Panc1 (cell line): ENCODE measurements at places on chromosomes 1 and 21.

DNA sequence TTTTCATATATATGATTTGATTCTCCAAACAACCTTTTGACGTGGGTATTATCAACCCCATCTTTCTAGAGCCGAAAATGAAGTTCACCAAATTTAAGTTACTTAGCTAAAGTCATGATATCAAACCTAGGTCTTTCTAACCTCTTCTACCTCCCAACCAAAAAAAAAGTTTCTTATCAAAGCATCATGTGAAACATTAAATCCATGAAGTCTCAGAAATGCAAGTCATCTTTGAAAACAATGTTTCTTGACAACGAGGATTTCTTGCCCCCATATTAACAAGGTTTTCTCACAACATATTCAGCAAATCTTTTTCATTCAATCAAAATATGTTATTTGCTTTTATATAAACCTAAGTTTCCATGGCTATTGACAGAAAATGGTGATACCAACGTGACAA lies 306.3 kb downstream of the SMYD3 start:
- no peak overlapping the region for H3K27ac ChIP-seq
- H3K36me3 ChIP-seq: no peaks in the 10 kb centered on the region
- no peak overlapping the region for H3K4me3 ChIP-seq
- H3K4me1 ChIP-seq: no peaks in the 10 kb centered on the region

DNA sequence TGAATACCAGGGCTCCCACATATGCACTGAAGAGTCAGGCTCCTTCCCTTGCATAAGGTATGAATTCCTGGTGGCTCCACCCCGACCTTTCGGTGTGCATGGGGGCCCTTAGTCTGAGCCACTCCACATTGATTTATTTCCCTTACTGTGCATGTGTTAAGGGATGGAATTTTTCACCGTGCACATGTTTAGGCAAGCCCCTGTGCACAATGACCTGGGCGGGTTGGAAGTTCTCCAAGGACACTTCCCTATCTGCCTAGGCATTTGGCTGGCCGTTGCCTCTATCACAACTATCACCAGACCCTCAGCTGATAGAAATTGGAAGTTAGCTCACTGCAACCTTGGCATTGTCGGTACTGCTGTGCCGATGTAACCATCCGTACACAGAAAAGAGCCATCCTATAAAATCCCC lies 9.7 kb downstream of the S100A6 start:
- H3K4me1 ChIP-seq: peaks cover 5% of the 10 kb centered on the region; the same call in 1 of the 2 replicates
- H3K4me3 ChIP-seq: no peak overlapping the region
- no peaks in the 10 kb centered on the region for H3K36me3 ChIP-seq
- peak overlapping the region; percentile 9 for H3K27ac ChIP-seq

DNA sequence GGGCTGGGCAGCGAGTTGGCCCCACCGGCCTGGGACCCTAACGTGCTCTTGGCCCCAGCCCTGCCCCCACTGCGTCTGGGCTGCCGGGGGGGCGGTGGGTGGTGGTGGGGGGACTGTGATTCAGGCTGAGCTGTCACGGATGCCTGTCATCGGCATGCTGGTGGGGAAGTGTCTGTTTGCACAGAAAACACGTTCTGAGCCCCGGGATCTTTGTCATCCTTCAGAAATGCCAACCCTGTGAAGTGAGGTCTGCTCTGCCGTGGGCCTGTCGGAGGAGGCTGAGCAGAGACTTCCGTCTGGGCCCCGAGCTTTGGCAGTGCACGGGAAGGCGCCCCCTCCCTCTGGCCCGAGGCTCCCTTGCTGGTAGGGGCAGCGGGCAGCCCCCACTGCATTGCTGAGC lies 24.3 kb upstream of the PLCH2 start:
- no peaks in the 10 kb centered on the region for H3K36me3 ChIP-seq
- no peaks in the 10 kb centered on the region for H3K27me3 ChIP-seq
- H3K27ac ChIP-seq: peak overlapping the region; percentile 96
- peak; percentile 83 for DNase-seq
- peaks cover 90% of the 10 kb centered on the region for H3K4me1 ChIP-seq

- no peak for DNase-seq
- H3K36me3 ChIP-seq: no peaks in the 10 kb centered on the region
- H3K4me3 ChIP-seq: no peak overlapping the region
- H3K27me3 ChIP-seq: peaks cover under 1% of the 10 kb centered on the region
- H3K27ac ChIP-seq: no peak overlapping the region
- no peaks in the 10 kb centered on the region for H3K4me1 ChIP-seq
These were observed 142.0 kb downstream of the AJAP1 start for GRCh38 chr1:4796161-4797015.

GRCh38 chr1:95221306-95221705 lies 12.7 kb upstream of the RWDD3 start:
- H3K27ac ChIP-seq: no peak overlapping the region
- no peaks in the 10 kb centered on the region for H3K36me3 ChIP-seq
- H3K4me1 ChIP-seq: no peaks in the 10 kb centered on the region
- DNase-seq: no peak

DNA sequence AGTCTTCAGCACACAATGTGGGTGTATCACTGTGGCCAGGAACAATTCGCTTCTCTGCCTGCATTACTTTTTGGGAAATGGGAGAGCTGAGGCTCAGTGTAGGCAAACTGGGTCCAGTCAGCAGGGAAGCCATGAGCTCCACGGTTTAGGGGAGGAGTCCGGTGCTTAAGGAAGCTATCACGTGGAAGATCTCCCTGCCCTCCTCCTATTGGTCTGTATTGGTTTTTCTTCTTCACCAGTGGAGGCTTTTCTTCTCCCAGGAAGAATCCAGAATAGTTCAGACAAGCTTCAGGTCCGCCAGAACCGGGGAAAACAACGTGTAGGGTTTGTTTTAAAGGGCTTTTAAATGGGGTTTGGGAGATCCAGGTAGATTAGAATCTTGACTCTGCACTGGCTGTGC lies 156.2 kb upstream of the CAMK1G start:
- no peaks in the 10 kb centered on the region for H3K36me3 ChIP-seq
- DNase-seq: no peak
- H3K27me3 ChIP-seq: no peaks in the 10 kb centered on the region
- no peaks in the 10 kb centered on the region for H3K4me1 ChIP-seq

- no peak for DNase-seq
- H3K4me1 ChIP-seq: no peaks in the 10 kb centered on the region; the same call in 1 of the 2 replicates
- no peaks in the 10 kb centered on the region for H3K36me3 ChIP-seq
- H3K4me3 ChIP-seq: no peak overlapping the region
- H3K27me3 ChIP-seq: no peaks in the 10 kb centered on the region; the same call in 1 of the 2 replicates
These were observed 31.8 kb downstream of the IGSF21 start for GRCh38 chr1:18139198-18139981.

GRCh38 chr1:202311875-202312635 lies 29.7 kb downstream of the UBE2T start:
- H3K4me3 ChIP-seq: no peak overlapping the region
- no peaks in the 10 kb centered on the region; the same call in 1 of the 2 replicates for H3K4me1 ChIP-seq
- H3K27ac ChIP-seq: no peak overlapping the region

GRCh38 chr1:55585402-55585792 lies 370.2 kb upstream of the USP24 start:
- H3K4me1 ChIP-seq: no peaks in the 10 kb centered on the region
- H3K27me3 ChIP-seq: no peaks in the 10 kb centered on the region

- H3K4me1 ChIP-seq: no peaks in the 10 kb centered on the region
- H3K27me3 ChIP-seq: no peaks in the 10 kb centered on the region; the same call in none of the 2 replicates
- H3K4me3 ChIP-seq: no peak overlapping the region
These were observed 11.9 kb upstream of the RXRG start for GRCh38 chr1:165456861-165457260.

DNA sequence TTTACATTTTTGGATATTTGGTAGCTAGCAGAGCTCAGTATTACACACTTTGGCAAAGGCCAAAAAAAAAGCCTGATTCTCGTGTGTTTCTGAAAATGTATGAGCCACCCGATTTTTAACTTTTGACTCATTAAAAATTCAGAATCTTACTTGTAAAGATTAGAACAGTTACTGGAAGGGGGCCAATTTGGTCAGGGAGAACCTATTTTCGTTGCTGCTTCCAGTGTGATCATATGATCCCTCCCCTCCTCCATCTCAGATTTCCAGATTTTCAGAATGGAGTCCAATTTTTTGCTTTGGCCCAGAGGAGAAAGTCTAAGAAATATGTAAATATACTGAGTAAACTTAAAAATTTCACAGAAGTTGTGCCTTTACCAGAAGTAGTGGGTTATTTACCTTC lies 3.2 kb upstream of the OR2AK2 start:
- no peak overlapping the region for H3K4me3 ChIP-seq
- DNase-seq: no peak
- no peaks in the 10 kb centered on the region for H3K4me1 ChIP-seq
- H3K27ac ChIP-seq: no peak overlapping the region

DNA sequence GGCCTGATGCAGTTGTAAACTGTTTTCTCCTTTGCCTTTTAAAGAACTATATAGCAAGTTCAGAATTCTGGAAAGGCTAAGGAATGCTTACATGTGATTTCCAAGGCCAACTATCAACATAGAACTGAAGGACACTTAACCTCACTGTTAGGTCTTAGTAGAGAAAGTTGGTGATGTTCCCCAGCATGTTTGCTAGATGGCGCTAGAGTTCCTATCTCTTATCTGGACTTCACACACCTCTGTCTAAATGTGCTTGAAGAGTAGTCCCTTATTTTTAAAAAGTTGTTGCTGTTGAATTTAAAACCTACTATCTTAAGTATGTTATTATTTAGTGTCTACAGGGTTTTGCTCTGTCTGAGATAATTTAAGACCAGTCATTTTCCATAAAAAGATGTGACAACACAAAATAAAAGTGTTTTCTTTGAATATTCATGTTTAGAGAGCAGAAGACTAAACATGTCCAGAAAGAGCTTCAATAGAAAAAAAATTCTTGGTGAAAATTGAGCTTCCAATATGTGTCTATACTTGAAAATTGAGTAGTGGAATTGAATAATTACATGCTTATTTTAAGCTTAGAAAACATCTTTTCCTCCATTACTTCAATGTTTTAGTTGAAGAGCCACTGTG lies 237.3 kb downstream of the S1PR1 start:
- H3K4me3 ChIP-seq: no peak overlapping the region
- DNase-seq: no peak

DNA sequence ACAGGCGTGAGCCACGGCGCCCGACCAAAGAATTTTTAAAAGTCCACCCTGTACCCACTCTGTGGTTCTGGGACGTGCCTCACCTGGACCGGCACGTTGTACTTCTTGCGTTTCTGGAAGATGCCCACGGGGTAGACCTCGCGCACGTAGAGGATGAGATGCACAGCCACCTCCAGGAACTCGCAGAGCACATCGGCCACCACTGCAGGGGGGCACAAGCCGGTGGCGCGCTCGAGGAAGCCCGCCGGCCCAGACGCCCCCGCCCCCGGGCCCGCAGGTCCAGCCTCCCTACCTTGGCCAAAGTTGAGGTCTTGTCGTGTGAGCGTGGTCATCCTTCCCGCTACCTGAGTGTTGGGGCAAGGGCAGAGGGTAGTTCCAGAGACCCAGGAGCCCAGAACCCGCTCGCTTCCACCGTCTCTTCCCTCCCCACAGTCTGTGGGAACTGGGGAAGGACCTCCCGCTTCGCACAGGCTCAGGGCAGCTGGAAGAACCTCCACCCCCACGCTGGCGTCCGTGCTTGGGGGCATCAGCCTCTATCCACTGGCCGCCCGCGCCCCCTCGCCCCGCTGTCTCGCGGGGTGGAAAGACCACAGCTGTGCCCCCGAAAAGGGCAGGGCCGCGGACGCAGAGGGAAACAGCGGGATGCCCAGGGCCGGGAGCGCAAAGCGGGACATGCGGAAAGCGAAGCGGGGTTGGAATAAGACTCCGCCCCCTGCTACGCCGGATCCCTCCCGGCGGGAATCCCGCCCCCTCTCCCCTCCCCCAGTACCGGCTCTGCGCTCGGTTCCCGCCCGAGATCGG lies 478 bp downstream of the MAD2L2 start:
- H3K4me3 ChIP-seq: peak overlapping the region; percentile 87
- DNase-seq: no peak
- peaks cover 7% of the 10 kb centered on the region for H3K4me1 ChIP-seq
- peak overlapping the region; percentile 81 for H3K27ac ChIP-seq

- H3K27ac ChIP-seq: peak overlapping the region; percentile 63
- no peaks in the 10 kb centered on the region for H3K27me3 ChIP-seq
These were observed 497 bp downstream of the FBXO44 start for GRCh38 chr1:11654939-11655808.

DNA sequence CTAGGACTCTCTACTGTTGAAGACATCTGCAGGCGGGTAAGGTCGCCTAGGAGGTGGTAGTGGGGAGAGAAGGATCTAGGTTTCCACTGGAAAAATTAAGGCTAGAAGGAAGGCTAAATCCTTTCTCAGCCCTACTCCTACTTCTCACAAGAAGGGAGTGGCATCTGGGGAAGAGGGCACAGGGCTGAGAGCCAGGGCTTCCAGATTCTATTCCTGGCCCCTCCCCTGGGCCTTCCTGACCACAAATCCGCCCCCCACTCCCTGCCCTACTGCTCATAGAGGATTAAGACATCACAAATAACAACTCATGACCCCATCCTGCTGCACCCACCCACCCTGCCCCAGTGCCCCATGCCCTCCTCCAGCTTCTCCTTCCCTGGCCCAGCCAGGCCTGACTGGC lies 2.5 kb downstream of the PHLDA3 start:
- peaks cover 7% of the 10 kb centered on the region for H3K4me1 ChIP-seq
- no peak for DNase-seq
- H3K27ac ChIP-seq: no peak overlapping the region
- H3K36me3 ChIP-seq: no peaks in the 10 kb centered on the region

- no peak for DNase-seq
- peaks cover 2% of the 10 kb centered on the region; the same call in 1 of the 2 replicates for H3K4me1 ChIP-seq
- H3K27ac ChIP-seq: no peak overlapping the region
- H3K36me3 ChIP-seq: no peaks in the 10 kb centered on the region
- H3K4me3 ChIP-seq: no peak overlapping the region
These were observed 5.1 kb upstream of the PLEKHO1 start for GRCh38 chr1:150144606-150145005.

- H3K4me3 ChIP-seq: no peak overlapping the region
- H3K36me3 ChIP-seq: no peaks in the 10 kb centered on the region
- peaks cover 11% of the 10 kb centered on the region; the same call in 1 of the 2 replicates for H3K4me1 ChIP-seq
These were observed 2.5 kb downstream of the USP33 start for GRCh38 chr1:77757066-77757584.

DNA sequence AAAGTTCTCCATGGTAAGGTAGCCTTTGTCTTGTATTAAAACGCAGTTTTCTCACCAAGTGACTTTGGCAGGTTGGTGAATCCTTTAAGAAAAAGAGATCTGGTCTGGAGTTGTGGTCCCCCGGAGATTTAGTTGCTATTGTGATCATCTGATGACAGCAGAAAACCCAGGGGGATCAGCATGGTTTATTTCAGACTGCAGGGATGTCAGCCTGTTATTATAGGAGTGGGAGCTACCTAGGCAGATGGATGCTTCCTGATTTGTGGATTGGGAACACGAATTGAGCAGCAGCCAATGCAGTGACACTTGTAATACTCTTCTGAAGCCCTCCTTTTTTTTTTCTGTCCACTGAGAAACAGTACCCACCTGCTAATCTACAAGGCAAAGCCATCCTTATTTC lies 150.2 kb downstream of the ST6GALNAC3 start:
- no peaks in the 10 kb centered on the region for H3K4me1 ChIP-seq
- no peak for DNase-seq
- no peak overlapping the region for H3K27ac ChIP-seq
- no peaks in the 10 kb centered on the region for H3K27me3 ChIP-seq
- H3K36me3 ChIP-seq: no peaks in the 10 kb centered on the region

GRCh38 chr1:184915463-184916090 lies 58.7 kb downstream of the NIBAN1 start:
- no peaks in the 10 kb centered on the region for H3K4me1 ChIP-seq
- DNase-seq: no peak
- no peaks in the 10 kb centered on the region for H3K27me3 ChIP-seq
